ENCODE measurements at places on chromosomes 13 and 19.

DNA sequence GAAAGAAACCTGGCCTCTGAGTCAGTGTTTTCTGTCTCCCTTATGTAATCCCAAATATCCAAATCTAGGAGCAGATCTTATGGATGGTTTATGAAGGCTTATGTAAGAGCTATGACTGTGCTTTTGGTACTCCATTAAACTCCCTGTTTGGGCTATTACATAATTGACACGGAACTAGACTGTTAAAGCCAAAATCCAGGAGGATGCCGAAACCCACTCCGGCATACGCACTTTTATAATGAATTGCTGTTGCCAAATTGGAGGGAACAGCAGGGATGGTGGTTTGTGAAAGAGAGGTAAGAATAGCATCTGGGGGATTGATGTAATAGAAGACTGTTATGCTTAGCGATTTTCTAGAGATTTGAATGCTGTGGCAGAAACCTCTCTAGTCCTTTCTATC lies 2.0 kb downstream of the MTUS2 start:
- no peak for DNase-seq

DNA sequence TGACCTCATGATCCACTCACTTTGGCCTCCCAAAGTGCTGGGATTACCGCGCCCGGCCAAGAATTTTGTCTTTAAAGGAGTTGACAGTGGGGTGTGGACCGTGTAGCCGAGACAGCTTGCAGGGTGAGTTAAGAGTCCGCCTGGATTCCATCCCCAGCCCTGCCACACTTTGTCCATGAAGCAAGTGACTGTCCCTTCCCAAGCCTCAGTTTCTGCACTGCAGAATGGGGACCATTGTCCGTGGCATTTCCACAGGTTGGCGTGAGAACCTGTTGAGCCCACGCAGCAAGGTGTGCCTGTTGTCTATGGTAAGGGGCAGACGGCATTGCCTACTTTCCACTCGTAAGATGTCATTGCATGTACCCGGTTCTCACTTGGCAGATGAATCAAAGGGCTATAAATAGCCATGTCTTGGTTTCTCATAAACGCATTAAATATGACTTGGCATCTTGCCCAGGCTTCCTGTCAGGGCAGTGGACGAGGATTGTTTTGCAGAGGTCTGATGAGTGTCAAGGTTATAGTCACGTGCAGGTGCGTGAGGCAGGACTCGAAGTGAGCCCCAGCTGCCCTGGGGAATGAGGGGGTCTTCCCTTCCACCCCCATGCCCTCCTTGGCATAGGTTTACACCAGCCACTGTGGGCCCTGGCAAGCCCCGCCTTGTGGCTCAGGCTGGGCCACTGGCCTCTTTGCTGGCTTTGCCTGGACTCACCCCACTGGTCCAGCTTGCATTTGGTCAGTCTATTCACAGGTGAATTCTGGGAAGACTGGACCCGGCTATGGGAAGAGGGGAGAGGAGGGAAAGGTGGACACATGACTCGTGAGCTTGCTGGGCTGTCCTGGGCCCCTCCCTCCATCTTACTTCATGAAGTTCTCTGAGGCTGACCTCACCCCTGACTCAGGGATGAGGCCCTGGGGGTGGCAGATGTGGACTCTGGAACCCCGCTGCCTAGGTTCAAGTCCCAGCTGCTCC lies 14.6 kb downstream of the FAM187B start:
- DNase-seq = peak; percentile 78

DNA sequence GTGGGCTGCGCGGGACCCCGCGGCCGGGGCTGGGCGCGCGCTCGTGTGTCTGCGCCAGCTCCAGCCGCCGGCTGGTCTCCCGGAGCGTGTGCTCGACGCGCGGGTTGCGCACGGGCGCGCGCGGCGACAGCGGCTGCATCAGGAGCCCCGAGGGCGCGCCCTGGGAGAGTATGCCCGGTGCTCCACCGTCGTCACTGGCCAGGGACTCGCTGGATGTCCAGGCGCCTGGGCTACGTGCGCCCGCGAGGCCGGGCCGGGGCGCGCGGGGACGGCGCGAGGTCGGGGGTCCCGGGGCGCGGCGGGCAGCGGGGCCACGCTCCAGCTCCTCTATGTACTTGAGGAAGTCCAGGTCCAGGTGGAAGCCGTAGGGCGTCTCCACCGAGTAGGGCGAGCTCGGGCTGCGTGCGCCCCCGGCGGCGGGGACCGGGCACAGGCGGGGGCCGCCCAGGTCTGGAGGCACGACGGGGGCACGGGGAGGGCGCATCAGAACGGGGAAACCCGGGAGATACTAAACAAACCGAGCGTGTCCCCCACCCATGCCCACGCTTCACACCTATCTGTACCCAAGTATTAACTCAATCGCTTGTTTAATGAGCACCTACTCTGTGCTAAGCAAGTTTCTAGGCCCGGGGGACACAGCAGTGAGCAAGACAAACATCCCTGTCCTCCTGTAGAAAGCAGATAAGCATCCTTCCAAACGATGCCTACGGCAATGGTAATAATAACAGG lies 7.6 kb downstream of the KANK3 start:
- no peak for DNase-seq

- DNase-seq = no peak
These were observed 85.8 kb upstream of the UBL3 start for GRCh38 chr13:29936051-29936813.

- no peak for DNase-seq
These were observed 65.7 kb downstream of the CEBPG start for GRCh38 chr19:33438987-33439781.

DNA sequence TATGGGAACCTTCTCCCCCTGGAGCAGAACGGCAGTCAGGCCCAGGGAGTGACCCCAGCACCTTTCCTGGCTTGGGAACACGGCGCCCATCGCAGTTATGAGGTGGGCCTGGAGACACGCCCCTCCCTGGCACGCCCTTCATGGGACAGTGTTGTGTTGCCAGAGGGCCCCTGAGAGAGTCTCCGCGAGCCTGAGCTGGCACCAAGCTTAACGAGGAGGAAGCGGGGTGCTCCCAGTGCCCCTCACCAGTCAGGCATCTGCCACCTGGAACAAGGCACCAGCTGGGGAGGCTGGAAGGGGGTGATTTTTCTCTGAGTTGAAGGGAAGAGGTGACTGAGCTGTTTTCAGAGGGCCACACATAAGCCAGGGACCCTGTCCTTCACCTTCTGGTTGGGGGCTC lies 180.6 kb downstream of the KDM4B start:
- no peak for DNase-seq

GRCh38 chr13:112117258-112117954 lies 50.5 kb downstream of the SOX1 start:
- DNase-seq = no peak

DNA sequence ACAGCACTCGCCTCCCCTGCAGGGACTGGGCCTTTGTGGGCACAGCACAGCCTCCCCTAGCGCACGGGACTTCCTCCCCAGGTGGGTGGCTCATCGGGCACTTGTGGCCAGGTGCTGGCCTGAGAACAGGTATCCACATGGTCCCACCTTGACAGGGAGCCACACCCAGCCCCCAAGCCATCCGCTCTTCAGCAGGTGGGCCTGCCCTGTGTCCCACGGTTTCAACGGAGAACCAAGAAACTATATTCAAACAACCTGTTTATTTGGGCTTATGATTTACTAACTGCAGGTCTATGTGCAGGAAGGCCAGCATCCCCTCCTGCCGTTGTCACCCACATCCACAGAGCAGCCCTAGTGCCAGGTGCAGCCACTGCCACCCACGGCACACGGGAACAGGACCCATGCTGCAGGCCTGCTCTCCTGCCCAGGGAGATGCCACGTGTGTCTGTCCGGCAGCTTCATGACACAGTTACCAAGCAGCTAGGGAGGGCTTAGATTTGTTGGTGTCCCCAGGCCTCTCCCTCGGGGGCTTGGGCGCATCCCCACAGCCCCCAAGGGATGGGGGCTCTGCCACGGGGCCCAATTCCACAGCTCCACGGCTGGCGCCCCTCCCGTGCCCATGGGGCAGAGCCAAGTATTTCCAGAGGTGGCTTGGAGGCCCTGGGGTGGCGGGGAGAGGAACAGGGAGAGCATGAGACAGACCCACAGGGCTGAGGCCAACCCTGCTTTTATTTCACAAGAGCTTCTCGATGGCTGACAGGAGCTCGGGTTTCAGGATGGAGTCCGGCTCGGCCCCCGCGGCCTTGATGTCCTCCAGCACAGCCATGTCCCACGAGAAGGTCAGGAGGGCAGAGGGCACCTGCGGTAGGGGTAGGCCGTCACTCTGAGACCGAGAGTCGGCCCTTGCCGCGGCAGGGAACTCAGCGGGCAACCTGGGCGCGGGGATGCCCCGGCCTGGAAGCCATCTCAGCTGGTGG lies 12.5 kb downstream of the UBXN6 start:
- no peak for DNase-seq

GRCh38 chr13:48976576-48977285 lies 1.0 kb downstream of the FNDC3A start:
- DNase-seq = peak; percentile 79

Data from stimulated activated naive CD4-positive, alpha-beta T cell (primary cell).